Stimulated activated CD4-positive, alpha-beta T cell treated with anti-CD3 and anti-CD28 coated beads, Interleukin-12 subunit alpha, Interleukin-12 subunit beta, amount 100 ng/mL, for 24 hours (primary cell): ENCODE measurements at places on chromosomes 6 and 20.

DNA sequence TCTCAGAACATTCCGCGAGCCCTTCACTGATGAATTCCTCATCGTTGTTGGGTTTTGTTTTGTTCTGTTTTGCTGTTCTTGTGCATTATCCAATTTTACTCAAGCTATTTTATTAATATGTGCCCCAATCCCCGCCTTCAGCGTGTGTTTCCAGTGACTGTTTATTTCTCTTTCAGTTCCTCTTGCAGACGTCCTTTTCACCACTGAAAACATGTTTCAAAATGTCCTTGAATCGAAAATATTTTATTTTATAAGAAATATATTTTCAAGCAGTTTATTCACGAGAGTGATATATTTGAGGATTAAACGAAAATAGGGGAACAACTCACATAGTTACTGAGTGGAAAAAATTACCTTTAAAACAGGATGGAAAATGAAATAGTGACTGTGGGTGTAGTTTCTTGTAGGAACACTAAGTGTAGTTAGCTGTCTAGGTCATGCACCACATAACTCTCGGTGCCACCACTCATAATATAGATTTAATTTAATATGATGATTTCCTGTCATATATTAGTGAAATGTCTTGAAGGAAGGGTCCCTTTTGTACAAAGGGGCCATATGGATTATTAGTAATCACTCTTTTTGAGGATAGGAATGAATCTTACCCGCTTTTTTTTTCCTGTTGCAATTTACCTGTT is 45.3 kb upstream of the HDDC2 start:
- DNase-seq = no peak

DNA sequence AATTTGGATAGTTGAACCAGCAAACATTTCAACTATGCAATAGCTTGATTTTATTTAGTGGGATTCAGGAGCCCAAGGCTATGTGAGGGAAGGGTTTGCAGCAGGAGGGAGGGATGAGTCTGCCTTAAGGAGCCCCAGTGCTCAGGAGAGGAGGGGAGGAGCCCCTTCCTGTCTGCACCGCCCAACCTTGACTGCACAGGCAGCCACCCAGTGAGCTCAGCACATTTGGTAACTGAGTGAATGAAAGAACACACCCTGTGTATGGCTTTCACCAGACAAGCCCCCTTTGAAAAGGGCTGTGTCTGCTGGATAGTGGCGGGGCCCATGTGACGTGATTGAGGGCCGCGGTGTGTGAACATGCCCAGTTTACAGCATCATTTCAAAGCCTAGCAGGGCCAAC is 17.0 kb downstream of the DACT2 start:
- DNase-seq = no peak

GRCh38 chr6:154580397-154581135 is 70.1 kb upstream of the CNKSR3 start:
- DNase-seq = no peak

DNA sequence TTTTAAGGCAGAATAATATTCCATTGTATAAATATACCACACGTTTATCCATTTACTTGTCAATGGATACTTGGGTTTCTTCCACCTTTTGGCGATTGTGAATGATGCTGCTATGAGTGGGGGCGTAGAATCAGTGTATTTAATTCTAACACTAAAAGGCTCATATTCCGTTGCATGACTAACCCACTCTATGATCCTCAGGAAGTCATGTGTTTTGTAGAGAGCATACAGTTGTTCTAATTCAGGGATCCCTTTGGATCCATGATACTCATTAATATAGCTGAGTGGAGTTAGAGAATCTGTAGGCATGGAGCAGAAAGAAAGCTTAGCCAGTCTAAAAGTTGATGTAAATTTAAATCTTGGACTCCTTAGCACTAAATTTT is 74.2 kb upstream of the TMEM170B start:
- no peak for DNase-seq

DNA sequence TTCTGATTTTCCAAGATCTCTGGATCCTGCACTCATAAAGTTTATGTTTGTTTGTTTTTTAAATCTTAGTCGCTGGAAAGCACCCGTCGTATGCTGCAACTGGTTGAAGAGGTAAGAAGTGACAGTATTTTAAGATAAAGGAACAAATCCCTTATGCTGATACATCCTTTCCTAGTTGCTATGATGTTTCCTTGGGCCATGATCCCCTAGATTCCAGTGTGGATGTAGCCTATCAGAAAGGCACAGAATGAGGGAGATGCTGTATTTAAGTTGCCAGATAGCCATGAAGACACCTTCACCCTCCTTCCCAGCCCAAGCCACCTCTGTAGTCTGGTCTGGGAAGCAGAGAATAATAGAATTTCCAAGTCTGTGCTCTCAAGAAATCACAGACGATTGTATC is 59.0 kb downstream of the SNAP25 start:
- DNase-seq = no peak
